ENCODE measurements at places on chromosomes 3 and 15. TPM values are rescaled to one million over a fixed set of nuclear protein-coding genes. Genes with fewer than 3 reads are reported as not detected.
A peak's percentile ranks its signal among the peaks of the same experiment; 100 is the strongest.

NEK4 gene
- 20.5 TPM for total RNA-seq

DNA sequence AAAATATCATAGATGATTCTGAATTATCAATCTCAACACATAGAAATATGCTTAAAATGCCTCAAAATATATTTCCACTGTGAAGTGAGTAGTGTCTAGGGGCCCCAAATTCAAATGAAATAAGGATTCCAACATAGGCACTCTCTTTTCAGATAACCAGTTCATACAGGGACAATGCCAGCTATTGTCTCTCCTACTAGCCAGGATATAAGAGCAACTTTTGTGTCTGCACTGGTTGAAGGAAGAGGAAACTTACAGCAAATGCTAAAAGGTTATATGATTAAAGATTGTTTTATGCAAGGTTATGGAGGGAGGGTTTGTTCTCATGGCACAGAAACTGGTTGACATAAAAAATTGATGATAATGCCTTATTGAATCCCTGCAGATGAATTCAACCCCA, 579.4 kb upstream of the ALCAM start:
- no peak for DNase-seq

SYNPR gene
- not detected for total RNA-seq

DNA sequence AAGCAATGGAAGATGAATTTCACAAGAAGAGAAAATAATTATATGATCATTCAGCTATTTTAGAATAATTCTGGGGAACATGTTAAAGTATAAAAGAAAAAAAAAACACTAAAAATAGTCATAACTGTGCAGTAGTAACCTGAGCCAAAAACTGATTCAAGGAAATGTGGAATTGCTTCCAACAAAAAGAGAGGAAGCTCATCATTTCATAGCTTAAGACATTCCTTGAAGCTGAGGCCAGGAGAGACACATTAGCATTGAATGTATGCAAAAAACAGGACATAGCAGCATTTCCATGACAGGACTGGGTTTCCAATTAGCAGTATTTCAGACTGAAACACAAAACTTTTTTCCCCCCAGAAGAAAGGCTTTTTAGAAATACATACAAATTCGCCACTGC, 27.7 kb upstream of the LRRN1 start:
- no peak for DNase-seq

GRCh38 chr3:168574455-168575158, 478.9 kb upstream of the GOLIM4 start:
- DNase-seq = no peak

SLC15A2 gene
- total RNA-seq = 2.8 TPM

- no peak for DNase-seq
These were observed 31.6 kb downstream of the BDH1 start for GRCh38 chr3:197524128-197524527.

GRCh38 chr15:63089260-63090043, 32.2 kb upstream of the LACTB start:
- DNase-seq = peak; percentile 47

SEMA3B gene
- total RNA-seq = 2.3 TPM
